Activated T-helper 17 cell treated with anti-CD3 and anti-CD28 coated beads, Interleukin-2, amount 50 U/mL, for 72 hours (primary cell): ENCODE measurements at places on chromosomes 4 and X. TPM values are rescaled to one million over a fixed set of nuclear protein-coding genes. Genes with fewer than 3 reads are reported as not detected.

DNA sequence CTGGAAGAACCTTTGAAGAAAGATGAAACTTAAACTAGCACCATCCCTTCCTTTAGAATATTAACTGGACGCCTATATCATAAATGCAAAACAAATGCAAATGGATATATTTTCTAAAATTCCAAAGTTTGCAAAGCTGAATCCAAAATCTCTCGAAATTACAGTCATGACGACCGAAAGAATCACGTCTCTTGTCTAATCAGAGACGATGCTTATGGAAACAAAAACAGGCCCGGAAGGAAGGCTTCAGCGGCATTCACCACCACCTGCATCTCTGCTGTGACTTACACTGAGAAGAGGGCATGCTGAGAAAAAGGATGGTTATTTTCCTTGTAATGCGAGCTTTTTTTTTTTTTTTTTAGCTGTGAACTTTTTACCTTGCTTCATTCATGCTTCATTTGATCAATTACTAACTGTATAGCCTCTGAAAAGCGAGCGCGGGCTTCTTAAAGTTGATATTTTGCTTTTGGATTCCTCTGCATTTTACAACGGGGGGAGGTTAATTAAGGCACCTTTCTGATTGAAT, 209.3 kb downstream of the SOWAHB start:
- ATAC-seq = no peak

DNA sequence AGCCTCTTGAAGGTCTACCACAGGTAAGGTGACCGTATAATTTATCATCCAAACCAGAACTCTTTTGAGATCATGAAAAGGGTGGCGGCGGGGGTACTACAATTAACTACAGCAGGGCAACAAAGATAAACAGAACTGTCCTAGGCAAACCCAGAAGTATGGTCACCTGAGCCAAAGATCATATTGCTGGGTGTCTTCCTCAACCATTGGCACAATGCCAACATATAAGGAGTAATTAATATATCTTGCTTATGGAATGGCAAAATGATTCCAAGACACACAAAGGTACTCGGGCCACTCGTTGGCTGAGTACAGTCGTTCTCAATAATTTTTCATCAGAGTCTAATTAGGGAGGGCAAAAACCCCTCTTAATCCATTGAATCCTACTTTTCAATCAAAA, 273.3 kb downstream of the QDPR start:
- no peak for ATAC-seq

GRCh38 chrX:15418707-15419181, 34.5 kb upstream of the VEGFD start:
- ATAC-seq = no peak

DNA sequence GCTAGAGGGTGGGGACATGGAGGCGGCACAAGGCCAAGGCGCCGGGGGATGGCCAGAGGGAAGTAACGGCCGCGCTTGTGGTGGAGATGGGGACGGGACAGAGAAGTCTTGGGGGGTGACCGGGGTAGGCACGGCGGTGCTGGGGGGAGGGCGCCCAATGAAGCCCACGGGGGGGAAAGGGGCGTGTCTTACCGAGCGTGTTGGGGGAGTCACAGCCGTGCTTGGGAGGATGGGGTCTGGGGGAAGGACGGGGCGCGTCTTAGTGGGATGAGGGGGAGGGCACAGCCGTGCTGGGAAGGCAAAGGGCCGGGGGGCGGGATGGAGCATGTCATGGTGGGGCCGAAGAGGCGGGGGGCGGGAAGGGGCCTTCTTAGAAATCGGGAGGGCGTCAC, 952 bp downstream of the ARSD start:
- ATAC-seq = no peak

DNA sequence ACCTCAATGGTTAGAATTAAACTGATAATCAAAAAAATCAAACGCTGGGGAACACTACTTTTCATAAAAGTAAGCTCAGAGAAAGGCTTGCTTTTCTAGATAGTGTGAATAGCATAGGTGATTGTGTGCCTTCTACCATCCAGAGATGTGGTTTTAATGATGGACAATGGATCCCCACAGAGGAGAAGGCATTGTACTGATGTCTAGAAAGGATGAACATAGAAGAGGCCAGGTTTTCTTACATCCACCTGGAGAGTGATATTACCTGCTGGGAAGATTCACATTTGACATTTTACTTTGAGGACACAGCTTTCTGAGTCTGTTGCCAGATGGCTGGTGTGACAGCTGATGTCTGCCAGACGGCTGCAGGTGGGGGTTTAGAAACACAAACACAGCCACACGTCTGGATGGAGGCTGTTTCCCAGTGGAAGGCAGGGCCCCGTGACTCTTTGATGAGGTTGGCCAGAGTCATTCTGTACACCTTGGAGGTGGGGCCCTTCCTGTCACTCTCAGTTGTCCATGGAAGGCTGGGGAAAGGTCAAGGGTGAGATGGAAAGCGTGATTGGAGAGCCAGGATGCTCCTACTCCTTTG, 114.4 kb downstream of the PSAPL1 start:
- no peak for ATAC-seq

Gene DGAT2L6
- total RNA-seq = 0.22 TPM

- peak; percentile 99 for ATAC-seq
These were observed at the start of gene BEX4 for GRCh38 chrX:103214870-103215424. TSS of gene BEX4 (plus strand) at chrX:103215108. CDS start at chrX:103216154, 1,046 bp downstream.

- no peak for ATAC-seq
These were observed 827.7 kb downstream of the FSTL5 start for GRCh38 chr4:161336016-161336530.

DNA sequence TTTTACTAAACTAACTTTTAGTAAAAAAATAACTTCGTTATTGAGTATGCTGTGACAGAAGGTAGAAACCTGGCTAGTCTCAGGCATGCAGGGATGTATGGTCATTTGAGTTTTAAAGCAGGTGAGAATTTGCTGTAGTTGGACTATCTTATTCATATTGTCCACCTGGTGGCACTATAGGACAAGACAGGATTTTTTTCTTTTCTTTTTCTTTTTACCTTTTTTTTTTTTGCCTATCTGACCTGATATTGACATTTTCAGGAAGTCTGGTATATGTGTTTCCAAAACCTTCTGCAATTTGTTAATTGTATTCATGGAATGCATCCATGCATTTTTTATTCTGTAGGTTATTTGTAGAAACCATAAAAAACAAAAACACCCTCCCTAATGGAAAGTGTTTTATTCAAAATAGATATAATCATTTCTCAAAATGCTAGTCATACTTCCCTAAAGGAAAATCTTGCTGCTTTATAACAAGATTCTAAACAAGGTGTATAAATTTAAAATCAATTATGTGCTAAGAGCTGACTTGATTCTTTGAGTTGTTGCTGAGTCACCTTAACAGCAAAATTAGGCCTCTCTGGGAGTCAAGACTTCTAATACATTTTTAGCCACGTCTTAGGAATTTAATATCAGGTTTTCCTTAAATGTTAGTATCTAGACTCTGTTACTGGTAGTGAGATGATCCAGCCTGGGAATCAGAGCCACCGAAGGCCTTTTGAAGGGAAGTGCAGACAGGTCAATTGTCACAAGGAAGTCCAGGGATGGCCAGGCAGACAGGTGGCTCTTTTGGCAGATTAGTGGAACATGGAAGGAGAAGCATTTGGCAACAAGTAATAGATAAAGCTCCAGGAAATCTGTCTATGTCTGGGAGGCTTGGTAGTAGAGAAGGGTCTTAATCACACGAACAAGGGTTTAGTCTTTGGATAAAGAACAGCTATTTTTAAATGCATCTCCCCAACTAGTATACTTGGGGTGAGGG, 201.3 kb upstream of the GNPDA2 start:
- no peak for ATAC-seq

- no peak for ATAC-seq
These were observed 234.5 kb downstream of the FBXW7 start for GRCh38 chr4:152301381-152301780.

DNA sequence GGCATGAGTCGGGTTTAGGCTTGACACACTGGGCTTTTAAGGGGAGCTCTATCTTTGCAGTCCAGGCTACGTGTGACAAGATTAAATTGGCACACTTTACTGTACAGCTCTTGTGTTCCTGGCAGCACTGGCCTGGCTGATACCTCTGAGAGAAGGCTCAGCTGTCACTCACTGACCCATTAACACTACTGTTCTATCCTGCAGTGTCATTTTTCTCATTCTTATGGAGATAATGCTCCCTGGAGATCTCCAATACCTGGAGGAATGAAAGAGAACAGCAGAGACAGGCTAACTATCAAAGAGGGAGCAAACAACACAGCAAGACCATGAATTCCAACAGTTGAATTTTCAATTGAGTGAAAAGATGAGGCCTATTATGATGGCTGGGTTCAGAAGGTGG, 1.7 kb upstream of the PDHA2 start:
- no peak for ATAC-seq

DNA sequence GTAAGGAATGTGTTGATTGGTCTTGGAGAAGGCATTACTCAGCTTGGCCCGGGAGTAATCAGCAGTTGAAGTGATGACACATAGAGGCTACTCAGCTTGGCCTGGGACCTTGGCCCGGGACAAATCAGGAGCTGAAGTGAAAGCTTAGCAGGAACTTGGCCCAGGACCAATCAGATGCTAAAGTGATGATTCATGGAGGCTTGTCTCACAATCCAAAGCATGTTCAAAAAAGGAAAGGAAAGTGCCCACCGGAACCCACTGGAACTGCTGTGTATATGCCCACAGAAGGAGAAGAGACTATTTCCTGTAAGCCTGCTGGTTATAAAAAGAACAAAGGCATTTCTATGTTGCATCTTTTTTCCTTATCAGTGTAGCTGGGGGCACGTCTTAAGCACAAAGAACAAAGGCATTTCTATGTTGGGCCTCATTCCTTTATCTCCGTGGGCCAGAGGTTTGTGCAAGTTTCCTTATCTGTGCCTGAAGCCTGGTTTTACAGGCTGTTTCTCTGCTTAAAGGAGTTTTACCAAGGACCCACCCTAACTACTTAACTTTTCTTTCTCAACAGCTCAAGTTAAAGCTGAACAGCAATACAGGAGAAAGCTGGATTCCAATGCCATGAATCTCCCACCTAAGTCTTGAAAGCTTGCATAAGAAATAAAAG, 1176.7 kb downstream of the NLGN4X start:
- no peak for ATAC-seq

Gene CCDC120
- total RNA-seq = 6.9 TPM

DNA sequence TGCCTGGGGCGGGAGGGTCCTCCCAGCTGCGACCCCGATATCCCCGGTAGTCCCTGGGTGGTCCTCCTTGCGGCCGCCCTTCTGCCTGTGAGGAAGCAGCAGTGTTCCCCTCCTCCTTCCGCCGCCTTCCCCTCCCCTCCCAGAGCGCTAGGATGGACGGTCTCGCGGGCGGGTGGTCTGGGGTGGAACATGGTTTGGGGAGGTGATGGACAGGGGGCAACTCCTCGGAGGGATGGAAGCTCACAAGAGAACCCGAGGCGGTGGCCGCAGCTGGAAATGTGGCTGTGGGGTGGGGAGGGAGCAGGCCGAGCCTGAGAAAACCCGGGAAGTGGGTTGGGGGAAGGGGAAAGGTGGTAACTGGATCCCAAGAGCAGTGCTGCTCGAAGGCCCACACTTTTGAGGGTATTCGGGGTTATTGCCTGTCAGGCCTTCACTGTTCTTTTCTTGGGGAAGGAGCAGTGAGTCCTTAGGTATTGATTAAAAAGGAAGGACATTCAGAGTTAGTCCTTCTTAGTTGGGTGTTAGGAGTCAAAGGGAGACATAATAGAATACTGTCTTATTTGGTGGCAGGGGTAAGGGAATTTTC, 581 bp downstream of the UBE2K start:
- peak; percentile 38 for ATAC-seq

Gene VSIG4
- not detected for total RNA-seq

DNA sequence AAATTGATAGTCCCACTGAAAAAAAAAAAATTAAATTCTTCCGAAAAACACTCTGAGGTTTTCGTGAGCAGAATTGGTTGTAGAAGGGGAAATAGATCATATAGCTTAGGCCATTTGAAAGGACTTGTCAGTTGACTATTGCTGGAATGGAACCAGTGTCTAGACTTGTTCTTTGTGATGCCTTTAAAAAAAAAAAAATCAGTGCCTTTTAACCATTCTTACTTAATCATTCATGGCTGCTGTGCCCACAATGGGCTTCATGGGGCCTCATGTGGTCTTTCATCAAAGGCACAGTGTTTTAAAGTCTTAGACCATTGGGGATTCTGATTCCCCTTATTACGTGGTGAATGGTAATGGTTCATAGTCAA, 139.3 kb downstream of the AFF1 start:
- ATAC-seq = peak; percentile 44

Gene GPRASP2
- total RNA-seq = 0.17 TPM

- no peak for ATAC-seq
These were observed 33.7 kb downstream of the IDS start for GRCh38 chrX:149471397-149471796.

Gene PABPC1L2A
- total RNA-seq = not detected

DNA sequence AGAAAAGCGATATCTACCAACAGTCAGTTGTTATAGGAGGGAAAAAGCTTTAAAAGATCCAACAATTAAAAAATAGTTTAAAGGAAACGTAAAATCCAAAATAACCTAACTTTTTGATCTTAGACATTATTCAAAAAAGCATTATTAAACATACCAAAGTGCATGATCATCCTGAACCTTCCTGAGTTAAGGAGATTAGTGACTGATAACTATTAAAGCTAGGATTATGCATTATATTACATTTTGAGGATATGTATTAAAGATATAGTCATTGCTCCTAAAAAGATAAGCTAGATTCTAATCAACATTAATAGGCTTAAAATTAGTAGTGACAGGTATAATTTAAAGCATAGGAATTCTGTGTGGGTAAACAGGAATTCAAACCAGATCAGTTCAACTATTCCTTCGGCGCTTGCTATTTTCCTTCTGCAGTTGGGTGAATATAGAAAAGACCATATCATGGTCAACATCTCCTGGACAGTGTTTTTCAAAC, 139.6 kb downstream of the ADAMTS3 start:
- no peak for ATAC-seq

Gene MAGED4
- total RNA-seq = 0.61 TPM

Gene TET2
- total RNA-seq = 87.4 TPM

DNA sequence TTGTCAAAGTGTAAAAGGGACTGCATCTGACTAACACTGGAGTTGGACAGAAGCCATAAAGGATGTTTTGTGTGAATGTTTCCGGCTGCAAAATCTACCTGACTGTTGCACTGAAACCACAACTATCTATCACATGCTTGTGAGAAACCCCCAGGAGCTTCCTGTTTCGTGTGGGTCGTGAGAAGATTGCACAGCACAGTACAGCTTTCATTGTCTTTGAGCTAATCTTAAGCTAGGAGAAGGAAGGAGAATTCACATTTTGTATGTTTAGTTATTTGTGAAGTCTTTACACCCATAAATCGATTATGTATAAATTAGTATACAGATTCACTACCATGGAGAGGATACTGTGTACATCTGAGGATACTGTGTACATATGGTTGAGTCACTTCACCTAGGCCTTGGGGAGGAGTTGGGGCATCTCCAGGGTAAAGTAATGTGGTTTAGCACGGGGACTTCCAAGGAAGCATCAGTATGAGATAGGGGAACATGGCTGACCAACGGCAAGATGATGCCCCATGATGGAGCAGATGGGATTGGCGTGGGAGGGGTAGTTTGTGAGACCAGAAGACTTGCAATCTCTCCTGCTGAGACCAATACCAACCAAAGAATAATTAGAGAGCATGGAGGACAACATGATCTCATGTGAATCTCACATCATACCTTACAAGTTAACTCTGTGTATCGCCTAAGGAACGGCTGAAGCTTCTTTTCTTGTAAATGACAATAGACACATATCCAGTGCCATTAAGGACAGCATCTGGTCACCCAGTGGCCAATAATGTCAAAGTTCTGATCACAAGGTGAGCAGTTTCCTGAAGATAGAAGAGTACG, 43.1 kb upstream of the FAM9C start:
- ATAC-seq = peak; percentile 75
